ENCODE measurements at places on chromosomes 1 and 21. TPM values are rescaled to one million over a fixed set of nuclear protein-coding genes. Genes with fewer than 3 reads are reported as not detected.

ANGPTL3 gene
- total RNA-seq = not detected

OR2T11 gene
- not detected for total RNA-seq

TRPM2 gene
- total RNA-seq = 7.0 TPM

GJB5 gene
- total RNA-seq = not detected

FHL3 gene
- 43.4 TPM for total RNA-seq

CTSS gene
- 128 TPM for total RNA-seq

HPCA gene
- total RNA-seq = not detected

NMNAT2 gene
- 2.8 TPM for total RNA-seq

CHI3L1 gene
- total RNA-seq = 34.2 TPM

SPRR3 gene
- not detected for total RNA-seq

CLCNKB gene
- 0.39 TPM for total RNA-seq

DNA sequence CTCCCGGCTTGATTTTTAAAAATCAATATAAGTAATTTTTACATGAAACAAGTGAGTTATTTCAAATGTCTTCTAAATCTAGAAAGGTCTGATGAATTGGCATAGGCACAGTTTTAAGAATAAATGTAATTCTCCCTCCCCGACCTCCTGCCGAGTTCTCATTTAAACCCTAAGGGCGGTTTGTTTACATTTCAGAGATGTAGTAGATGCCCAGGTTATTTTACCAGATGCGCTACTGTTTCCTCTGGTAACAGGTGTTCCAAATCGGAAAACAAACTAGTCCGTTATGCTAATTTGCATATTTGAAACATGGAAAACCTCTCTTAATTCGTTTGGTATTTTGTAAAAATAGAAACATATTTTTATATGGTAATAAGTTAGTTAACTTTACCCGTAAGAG lies 53.8 kb upstream of the CFAP126 start:
- H3K36me3 ChIP-seq = peaks cover 2% of the 10 kb centered on the region
- no peaks in the 10 kb centered on the region for H3K4me1 ChIP-seq
- H3K4me3 ChIP-seq = no peak overlapping the region
- no peaks in the 10 kb centered on the region for H3K27me3 ChIP-seq
- H3K27ac ChIP-seq = no peak overlapping the region
- no peak for DNase-seq

DNA sequence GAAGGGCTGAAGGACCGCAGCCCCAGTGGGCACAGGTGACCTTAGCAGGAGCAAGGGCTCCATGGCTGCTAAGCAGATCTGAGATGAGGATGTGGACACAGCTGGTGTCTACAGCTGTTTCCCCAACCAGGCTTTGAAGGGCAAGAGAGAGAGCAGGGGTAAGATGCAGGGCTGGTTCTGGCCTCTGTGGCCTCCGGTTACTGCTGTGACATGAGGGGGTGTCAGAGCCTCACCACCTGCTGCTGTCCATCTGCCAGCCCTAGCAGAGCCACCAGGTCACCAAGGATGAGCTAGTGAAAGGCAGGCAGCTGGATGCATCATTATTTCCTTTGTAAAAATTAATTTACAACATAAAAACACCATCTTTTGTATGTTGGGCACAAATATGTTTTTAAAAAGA lies 33.4 kb downstream of the OBSCN start:
- H3K4me3 ChIP-seq = no peak overlapping the region
- no peak overlapping the region for H3K27ac ChIP-seq
- DNase-seq = no peak
- no peaks in the 10 kb centered on the region for H3K36me3 ChIP-seq
- H3K27me3 ChIP-seq = no peaks in the 10 kb centered on the region

DNA sequence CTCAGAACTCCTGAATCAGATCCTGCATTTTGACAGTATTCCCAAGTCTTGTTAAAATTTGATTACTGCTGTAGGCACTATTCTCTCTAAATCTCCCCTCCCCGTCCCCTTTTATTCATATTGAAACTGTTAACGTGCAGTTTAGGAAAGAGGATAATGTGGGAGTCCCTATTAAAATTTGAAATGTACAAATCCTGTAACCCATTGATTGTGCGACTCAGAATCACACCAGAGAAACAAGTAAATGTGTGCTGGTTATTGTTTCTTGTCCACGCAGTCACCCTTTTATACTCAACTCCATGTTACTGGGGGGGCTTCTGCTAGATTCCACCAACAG lies 584 bp upstream of the LTN1 start:
- H3K4me3 ChIP-seq = peak overlapping the region; percentile 10
- H3K36me3 ChIP-seq = no peaks in the 10 kb centered on the region
- H3K27me3 ChIP-seq = no peaks in the 10 kb centered on the region

DNA sequence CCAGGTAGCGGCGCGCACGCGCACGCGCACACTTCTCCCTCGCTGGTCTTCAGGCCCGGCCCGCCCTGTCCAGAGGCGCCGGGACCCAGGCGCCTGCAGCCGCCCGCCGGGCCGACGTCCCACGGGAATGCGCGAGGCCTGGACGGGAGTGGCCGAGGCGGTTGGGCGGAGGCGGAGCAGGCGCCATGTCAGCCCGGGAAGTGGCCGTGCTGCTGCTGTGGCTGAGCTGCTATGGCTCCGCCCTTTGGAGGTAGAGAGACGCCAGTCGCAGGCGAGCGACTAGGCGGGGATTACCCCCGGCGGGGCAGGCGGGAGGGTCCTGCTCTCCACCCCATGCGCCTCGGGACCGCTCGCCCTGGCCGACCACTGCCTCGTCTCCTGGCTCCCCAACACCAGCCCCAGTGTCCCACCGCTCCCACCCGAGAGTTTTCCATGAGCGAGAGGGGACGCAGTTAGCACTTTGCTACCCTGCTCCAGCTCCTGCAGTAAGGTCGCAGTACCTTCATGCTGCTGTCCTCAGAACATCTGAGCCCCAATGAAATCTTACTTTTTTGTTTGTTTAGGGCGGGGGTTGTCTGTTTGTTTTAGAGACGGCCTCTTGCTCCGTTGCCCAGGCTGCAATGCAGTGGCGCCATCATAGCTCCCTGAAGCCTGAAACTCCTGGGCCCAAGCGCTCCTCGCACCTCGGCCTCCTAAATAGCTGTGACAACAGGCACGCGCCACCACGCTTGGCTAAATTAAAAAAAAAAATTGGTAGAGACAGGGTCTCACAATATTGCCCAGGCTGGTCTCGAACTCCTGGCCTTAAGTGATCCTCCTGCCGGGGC lies at the start of gene CATSPERE:
TSS of gene CATSPERE (plus strand) at position 29 of the 827 bp plus-strand sequence. CDS start at position 186, 157 bp downstream.
- peak within 1 kb of the TSS; percentile 58 for H3K27ac ChIP-seq
- peak; percentile 95 for DNase-seq
- no peaks in the 10 kb centered on the region for H3K27me3 ChIP-seq
- H3K4me1 ChIP-seq = no peaks in the 10 kb centered on the region

GRCh38 chr1:32184650-32185049 lies 5.2 kb downstream of the TXLNA start:
- no peaks in the 10 kb centered on the region for H3K27me3 ChIP-seq
- no peaks in the 10 kb centered on the region for H3K4me1 ChIP-seq
- H3K4me3 ChIP-seq = no peak overlapping the region
- H3K36me3 ChIP-seq = peaks cover 11% of the 10 kb centered on the region
- no peak for DNase-seq

- no peak overlapping the region for H3K4me3 ChIP-seq
- H3K27me3 ChIP-seq = no peaks in the 10 kb centered on the region
- no peak for DNase-seq
- H3K4me1 ChIP-seq = no peaks in the 10 kb centered on the region
- no peaks in the 10 kb centered on the region for H3K36me3 ChIP-seq
Observed at GRCh38 chr1:163744301-163744887, 422.6 kb downstream of the NUF2 start.

GRCh38 chr1:16442265-16442664 lies 1.7 kb downstream of the NECAP2 start:
- no peaks in the 10 kb centered on the region for H3K4me1 ChIP-seq
- no peaks in the 10 kb centered on the region for H3K36me3 ChIP-seq

GRCh38 chr1:248788327-248788726 lies 32.8 kb upstream of the LYPD8 start:
- no peak overlapping the region for H3K4me3 ChIP-seq
- no peak for DNase-seq
- no peaks in the 10 kb centered on the region for H3K36me3 ChIP-seq
- H3K4me1 ChIP-seq = no peaks in the 10 kb centered on the region
- H3K27ac ChIP-seq = no peak overlapping the region

DNA sequence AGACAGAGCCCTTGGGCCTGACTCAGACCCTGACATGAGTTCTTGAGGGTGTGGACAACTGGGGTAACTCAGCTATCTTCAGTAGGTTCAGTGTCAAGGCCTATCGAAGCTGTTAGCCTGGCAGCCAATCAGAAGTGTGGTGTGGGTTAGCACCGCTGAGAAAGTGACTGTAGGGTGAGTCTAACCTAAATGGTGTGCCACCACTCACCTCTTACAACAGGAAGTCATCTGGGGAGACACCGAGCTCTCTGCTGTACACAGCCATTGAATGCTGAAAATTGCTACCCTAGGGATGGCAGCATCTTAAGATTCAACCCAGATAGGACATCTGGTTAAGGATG lies 44.6 kb downstream of the RASSF5 start:
- H3K36me3 ChIP-seq = no peaks in the 10 kb centered on the region
- no peaks in the 10 kb centered on the region for H3K27me3 ChIP-seq
- no peaks in the 10 kb centered on the region for H3K4me1 ChIP-seq
- DNase-seq = no peak
- no peak overlapping the region for H3K27ac ChIP-seq
- H3K4me3 ChIP-seq = no peak overlapping the region

DNA sequence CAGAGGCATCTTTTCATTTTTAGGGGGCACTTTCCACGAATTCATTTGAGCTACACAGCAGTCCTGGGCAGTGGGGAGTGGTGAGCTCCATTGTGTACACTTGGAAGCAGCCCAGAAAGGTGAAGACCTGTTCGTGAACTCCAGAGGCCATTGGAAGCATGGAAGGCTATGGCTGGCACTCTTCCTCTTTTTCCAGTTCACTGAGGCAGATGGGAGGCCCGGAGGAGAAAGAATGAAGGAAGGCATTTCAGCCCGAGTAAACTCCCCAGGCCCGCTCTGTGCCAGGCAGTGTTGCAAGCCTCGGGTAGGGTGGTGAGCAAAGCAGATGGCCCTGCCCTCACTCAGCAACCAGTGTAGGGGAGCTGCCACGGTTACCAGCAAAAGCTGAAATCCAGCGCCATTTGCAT lies 673 bp upstream of the DHCR24 start:
- H3K27ac ChIP-seq = no peak overlapping the region
- no peaks in the 10 kb centered on the region for H3K27me3 ChIP-seq
- no peaks in the 10 kb centered on the region for H3K4me1 ChIP-seq
- H3K36me3 ChIP-seq = no peaks in the 10 kb centered on the region
- peak overlapping the region; percentile 75 for H3K4me3 ChIP-seq

DNA sequence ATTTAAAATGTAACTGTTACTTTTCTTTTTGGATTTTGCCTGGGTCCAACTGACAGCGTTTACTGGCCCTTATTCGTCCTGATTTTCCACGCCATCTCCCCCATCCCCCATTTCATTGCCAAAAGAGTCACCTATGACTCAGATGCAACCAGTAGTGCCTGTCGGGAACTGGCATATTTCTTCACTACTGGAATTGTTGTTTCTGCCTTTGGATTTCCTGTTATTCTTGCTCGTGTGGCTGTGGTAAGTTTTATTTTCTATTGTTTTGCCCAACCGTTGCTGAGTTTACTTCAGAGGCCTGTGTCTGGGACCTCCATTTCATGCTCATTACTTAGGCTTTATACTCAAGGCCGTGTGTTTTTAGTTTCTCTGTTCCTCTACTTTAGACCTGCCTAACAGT lies 9.3 kb downstream of the LEPR start:
- peak overlapping the region; percentile 23 for H3K27ac ChIP-seq
- H3K4me1 ChIP-seq = peaks cover 1% of the 10 kb centered on the region
- no peaks in the 10 kb centered on the region for H3K27me3 ChIP-seq
- no peak for DNase-seq
- H3K36me3 ChIP-seq = peaks cover 7% of the 10 kb centered on the region

GRCh38 chr1:92447033-92447681 lies 39.6 kb downstream of the GFI1 start:
- H3K4me3 ChIP-seq = no peak overlapping the region
- H3K27ac ChIP-seq = no peak overlapping the region
- no peaks in the 10 kb centered on the region for H3K36me3 ChIP-seq
- H3K27me3 ChIP-seq = peaks cover 2% of the 10 kb centered on the region
- no peaks in the 10 kb centered on the region for H3K4me1 ChIP-seq

GRCh38 chr1:50502147-50502546 lies 78.9 kb upstream of the DMRTA2 start:
- no peak for DNase-seq
- H3K36me3 ChIP-seq = no peaks in the 10 kb centered on the region
- no peaks in the 10 kb centered on the region for H3K4me1 ChIP-seq
- no peaks in the 10 kb centered on the region for H3K27me3 ChIP-seq
- H3K27ac ChIP-seq = no peak overlapping the region

- peaks cover 3% of the 10 kb centered on the region for H3K27me3 ChIP-seq
- H3K4me3 ChIP-seq = no peak overlapping the region
- H3K36me3 ChIP-seq = no peaks in the 10 kb centered on the region
- DNase-seq = no peak
- no peaks in the 10 kb centered on the region for H3K4me1 ChIP-seq
- no peak overlapping the region for H3K27ac ChIP-seq
Observed at GRCh38 chr21:20882462-20883407, 115.5 kb upstream of the NCAM2 start.

DNA sequence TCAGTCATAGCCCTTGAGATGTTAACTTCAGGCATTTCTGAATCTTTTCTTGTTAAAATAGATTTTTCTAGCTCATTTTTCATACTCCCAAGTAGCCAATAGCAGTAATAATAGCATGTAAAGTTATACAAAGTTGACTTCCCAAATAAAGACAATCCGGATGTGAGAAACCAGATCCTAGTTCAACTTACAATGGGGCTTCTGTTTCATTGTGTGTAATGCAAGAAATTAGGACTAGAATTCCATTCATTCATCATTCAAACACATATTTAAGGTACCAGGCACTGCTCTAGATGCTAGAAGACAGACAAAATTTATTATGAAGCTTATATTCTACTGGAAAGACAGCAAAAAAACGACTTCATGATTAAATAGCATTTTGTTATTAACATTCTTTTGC lies 240.3 kb downstream of the OLFM3 start:
- H3K4me1 ChIP-seq = no peaks in the 10 kb centered on the region
- H3K4me3 ChIP-seq = no peak overlapping the region
- H3K27ac ChIP-seq = no peak overlapping the region
- no peaks in the 10 kb centered on the region for H3K27me3 ChIP-seq

DNA sequence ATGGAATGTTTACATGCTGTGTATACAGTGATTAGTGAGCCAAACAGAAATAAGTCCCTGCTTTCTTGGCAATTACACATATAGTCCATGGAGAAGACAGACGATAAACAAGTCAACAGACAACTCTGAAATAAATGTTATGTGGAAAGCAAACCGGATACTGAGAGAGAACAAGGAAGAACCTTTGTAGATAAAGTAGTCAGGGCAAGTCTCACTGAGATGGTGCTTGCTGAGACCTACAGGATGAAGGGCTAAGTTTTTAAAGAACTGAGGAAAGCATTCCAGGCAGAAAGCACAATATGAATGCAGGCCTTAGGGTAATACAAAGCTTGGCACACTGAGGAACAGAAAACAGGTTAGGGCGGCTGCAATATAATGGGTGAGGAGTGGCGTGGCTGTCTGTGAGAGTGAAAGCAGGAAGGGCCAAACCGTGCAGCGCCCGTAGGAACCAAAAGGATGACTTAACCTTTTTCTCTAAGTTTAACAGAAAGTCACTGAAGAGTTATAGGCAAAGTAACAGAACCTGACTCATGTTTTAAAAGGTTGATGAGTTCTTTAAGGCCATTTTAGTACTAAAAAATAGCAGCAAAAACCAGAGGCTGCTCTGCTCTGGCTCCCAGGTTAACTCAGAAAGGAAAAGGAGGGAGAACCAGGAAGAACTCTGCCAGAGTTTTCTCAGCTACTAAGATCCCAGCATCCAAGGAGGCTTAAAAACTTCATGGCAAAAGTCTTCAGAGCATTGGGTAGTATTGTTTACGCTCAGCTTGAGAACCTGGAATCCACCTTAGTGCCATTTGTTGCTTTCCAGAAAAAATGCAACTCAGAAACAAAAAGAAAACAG lies 8.7 kb upstream of the TTF2 start:
- no peaks in the 10 kb centered on the region for H3K36me3 ChIP-seq
- DNase-seq = peak; percentile 54
- no peaks in the 10 kb centered on the region for H3K27me3 ChIP-seq
- H3K4me3 ChIP-seq = no peak overlapping the region
